IPS DF 19.7 (cell line): ENCODE measurements at places on chromosomes 1 and 21.

DNA sequence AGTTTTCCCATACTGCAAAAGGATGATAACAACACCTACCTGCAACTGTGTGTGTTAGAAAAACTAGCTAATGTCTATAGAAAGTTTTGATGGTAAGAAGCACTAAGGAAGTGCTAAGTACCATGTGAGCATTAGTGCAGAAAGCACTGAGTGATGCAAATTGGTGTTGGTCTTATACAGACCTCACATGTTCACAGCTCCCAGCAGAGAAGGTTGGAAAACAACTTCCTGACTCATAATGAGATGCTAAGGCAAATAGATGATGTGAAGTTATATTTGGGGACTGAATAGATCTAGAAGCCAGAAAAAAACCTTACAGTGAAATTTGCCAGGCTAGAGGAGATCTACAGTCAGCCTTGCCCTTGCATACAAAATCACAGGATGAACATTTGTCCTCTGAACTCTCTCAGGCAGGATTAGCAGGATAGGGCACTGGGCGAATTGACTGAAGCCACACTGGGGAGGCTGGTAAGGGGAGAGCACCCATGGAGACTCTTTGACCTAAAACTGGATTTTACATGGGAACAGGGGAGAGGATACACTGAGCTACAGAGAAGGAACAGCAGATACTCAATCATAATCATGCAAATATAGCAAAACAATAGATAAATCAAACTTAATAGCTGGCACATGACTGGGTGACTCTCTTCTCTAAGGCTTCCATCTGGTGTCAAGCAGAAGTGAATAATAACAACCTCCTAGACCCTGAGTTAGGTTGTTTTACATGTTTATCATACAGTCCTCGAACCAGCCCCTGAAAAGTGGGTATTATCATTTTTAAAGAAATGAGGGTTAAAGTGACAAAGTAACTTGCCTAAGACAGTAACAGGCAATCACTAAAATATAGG, 61.3 kb downstream of the ASTN1 start:
- DNase-seq: no peak

DNA sequence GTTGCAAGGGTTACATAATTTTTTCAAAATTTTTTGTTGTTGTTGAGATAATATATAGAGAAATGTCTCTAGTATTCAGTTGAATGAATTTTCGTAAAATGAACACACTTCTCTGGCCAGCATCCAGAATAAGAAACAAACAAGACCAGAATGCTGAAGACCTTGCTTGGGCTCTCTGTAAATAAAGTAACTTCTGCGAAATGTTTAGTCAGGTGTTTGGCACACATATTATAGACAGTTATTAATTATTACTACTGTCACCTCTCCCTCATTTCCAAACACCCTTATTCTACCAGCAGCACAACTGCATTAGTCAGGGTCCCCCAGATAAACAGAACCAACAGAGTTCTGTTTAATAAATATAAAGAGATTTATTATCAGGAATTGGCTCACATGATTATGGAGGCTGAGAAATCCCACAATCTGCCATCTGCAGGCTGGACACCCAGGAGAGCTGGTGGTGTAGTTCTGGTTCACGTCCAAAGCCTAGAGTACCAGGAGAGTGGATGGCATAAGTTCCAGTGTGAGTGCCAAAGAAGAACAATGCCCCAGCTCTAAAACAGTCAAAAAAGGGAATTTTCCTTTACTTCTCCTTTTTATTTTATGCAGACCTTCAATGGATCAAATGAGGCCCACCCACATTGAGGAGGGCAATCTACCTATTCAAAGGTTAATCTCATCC, 44.1 kb upstream of the KCND3 start:
- no peak for DNase-seq

DNA sequence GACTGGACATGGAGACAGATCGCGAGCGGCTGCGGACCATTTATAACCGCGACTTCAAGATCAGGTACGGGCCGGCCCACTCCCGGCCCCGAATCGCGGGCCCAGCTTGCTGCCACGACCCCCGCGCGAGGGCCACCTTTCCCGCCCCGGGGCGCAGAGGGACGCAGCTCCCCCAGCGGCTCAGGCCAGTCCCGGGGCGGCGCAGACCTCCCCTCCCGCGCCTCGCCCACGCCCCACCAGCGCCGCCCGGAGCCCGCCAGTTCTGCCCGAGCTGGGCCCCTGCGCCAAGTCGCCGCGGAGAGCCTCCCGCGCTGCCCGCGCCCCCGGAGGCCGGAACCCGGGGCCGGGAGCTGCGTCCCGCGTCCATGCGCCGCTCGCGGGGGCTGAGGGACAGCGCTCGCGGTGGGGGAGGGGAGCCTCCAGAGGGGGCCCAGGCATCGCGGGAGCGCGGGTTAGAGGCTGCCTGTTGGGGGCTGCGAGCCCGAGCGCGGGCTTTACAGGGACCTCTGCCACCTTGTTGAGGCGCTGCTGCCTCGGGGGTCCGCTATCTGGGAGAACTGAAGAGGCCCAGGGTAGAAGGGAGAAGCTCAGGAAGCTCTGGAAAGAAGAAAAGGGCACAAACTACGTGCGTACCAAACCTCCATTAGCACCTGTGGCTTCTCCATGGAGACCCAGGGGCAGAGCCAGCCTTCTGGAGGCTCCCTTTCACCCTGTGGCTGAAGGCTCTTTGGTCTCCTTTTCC, 698 bp downstream of the MOV10 start:
- no peak for DNase-seq

GRCh38 chr1:153705484-153705883, 22.4 kb upstream of the INTS3 start:
- no peak for DNase-seq

DNA sequence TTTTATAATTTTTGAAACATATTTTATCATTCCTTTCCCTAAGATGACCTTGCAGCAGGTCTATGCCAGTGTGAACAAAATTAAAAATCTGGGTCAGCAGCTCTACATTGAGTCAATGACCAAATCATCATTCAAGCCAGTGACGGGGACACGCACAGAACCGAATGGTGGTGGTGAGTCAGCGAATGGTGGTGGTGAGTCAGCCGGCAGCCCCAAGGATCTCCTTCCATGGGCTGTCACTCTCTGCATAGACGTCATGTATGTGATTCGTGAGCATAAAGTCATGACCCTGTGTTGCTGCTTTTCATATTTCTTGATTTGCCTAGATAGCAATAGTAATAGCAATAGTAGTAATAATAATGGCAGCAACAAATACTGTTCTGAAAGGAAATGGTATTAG, 26.3 kb downstream of the PER3 start:
- no peak for DNase-seq

GRCh38 chr1:43463479-43463878, 9.7 kb upstream of the HYI start:
- no peak for DNase-seq
